ENCODE measurements at places on chromosomes 3 and 15.

DNA sequence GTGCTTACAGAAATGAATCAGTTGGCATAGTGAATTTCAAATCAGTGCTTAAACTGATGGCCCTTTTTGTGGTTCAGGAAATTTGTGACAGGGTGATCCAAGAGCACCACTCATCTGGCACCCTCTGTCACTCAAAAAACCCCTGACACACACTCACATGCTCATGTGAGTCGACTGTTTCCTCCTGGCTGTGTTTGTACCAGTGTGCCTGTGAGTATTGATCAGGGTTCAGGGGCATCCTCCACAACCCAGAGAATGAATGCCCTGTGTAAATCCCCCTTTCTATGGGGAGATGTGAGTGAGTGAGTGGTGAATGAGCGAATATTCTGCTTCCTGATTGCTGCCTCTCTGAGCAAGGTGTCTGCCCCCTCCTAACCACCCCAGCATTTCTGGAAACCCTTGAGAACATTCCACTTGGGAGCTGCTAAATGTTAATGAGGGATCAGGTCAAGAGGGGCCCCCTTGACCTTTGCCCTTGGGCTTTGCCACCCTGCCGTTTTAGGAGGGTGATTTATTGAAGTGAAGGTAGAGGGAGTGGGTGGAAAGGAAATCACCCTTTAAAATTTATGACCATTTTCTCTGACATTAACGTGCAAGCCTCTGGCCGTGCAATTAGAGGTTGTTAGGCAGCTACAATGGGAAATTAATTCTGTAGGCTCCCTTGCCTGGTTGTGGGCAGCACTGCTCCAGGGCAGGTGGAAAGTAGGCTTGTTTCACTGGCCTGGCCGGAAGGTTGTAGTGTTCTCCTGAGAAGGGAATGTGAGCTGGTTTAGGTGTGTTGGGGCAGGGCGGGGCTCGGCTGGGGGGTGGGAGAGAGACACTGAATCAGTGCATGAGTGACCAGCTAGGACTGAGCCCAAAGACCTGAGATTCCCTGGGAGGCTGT is 87.2 kb downstream of the SLCO3A1 start:
- DNase-seq: no peak

- DNase-seq: no peak
Measured at GRCh38 chr15:69154684-69155083, 5.8 kb upstream of the GLCE start.

DNA sequence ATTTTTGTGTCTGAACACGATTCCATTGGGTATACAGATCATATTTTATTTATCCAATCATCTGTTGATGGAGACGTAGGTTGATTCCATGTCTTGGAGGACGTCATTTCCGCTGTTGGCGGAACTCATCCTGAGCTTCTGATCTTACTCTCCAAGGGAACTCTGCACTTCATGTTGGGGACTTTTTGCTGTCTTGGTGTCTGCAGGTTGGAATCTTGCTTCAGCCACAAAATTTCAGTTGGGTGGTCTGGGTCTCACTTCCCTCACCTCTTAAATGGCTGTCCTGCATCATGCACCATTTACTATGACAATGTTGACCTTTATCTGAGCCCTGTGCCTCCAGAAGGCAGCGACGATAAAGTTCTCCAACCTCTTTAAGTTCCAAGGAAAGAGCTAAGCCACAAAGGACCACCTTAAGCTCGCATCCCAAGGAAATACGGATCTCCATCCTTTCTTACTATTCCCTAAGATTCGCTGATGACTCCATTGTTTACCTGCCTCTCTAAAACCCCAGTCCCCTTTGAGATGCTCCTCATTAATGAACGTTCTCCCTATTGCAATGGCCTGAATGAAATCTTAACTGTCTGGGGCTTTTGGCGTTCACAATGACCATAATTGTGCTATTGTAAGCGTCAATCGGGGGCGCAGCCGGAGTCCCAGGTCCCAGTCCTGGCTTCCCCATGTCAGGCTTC is 23.1 kb upstream of the RNU6-1 start:
- DNase-seq: no peak

DNA sequence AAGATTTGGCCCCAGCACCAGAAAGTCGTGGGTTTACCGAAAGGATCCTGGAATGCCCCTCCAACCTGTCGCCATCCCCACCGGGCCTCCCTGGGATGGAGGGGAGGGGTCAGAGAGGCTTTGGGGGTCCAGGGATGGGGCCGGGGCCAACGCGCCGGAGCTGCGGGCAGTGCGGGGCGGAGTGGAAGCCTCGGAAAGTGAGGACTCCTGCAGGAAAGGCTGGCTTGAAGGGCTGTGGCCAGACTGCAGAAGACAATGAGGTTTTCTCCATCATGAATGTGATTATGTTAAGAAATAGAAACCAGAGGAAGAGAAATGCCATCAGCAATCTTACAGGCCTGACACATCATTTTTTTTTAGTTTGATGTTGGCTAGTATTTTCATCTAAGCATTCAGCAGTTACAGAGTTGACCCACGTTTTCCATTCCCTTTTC is 738 bp downstream of the YEATS2 start:
- DNase-seq: no peak

DNA sequence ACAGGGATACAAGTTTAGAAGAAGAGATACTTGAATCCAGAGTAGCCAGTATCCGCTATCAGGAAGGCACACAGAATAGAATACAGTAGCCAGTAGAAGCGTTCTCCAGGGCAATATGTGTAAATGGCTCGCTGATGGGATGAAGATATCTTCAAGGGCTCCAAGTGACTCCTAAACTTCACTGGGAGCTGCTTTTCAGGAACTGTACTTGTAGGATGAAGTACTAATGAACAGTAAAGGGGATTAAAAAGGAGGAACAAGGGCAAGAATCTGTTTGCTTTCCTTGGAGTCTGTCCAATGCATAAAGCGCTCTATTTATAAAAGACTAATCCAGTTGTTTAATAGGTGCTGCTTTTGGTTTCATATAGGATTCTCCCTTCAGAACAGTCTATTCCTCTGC is 78.4 kb downstream of the THRB start:
- DNase-seq: no peak

- DNase-seq: no peak
Measured at GRCh38 chr3:43537225-43537624, 84.6 kb downstream of the ANO10 start.

- no peak for DNase-seq
Measured at GRCh38 chr3:171904829-171905228, 61.7 kb downstream of the TMEM212 start.

GRCh38 chr3:143888846-143889245 is 40.6 kb upstream of the SLC9A9 start:
- no peak for DNase-seq

- DNase-seq: no peak
Measured at GRCh38 chr3:4597208-4597985, 104.2 kb downstream of the ITPR1 start.

DNA sequence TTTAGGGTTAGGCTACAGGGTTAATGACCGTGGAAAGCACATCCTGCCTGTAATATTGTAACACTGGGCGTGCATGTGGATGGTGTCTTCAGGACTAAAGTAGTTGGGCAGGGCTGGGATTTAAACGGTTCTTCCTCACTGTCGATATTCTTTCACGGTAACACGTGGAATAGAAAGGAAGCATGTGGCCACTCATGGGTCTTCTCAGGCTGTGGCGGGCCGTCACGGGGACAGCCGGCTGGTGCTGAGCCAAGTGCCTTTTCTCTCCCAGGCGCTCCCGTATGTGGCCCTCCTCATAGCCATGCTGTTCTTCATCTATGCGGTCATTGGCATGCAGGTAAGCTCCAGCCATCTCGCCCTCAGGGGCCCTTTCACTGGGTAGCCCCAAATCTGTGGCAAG is 73.7 kb downstream of the CHDH start:
- no peak for DNase-seq

- DNase-seq: no peak
Measured at GRCh38 chr3:146313746-146314111, 62.8 kb upstream of the PLSCR4 start.

- DNase-seq: no peak
Measured at GRCh38 chr3:127711021-127711695, 38.4 kb downstream of the ABTB1 start.

- no peak for DNase-seq
Measured at GRCh38 chr3:132289316-132289715, 27.9 kb upstream of the ACP3 start.

DNA sequence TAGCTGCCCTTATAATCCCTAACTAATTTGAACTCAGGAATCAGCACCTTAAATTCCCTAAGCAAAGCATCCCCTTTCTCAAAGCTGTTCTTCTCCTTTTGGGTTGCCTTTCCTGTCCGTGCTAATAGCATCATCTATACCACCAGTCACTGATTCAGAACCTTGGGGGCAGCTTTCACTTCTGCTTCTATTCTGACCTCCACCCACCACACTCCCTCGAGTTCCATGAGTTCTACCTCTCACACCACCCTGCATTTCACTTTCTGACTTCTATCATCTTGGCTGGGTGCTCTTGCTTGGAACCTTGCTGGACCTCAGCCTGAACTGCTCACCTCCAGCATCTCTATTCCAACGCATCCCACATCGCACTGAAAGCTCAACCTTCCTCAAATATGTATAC is 55.4 kb upstream of the KCNMB2 start:
- no peak for DNase-seq

GRCh38 chr3:6779140-6779539 is 81.8 kb upstream of the GRM7 start:
- no peak for DNase-seq

DNA sequence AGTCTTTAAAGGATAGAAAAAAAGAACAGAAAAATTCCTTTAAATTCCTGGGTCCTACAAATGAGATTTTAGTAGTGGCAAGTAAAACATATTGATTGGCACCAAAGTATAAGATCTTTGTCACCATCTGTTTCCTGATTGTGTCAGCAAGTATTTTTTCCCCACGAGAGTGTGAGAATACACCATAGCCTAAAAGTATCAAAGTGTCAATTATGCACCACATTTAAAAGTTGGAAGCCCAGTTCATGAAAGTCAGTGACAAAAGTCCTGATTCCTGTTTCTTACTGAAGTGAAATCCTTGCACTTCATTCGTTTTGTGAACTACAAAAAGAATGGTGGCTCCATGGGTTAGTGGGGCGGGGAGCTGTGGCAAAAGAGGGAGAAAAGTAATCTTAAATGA is 83.8 kb upstream of the DPH6 start:
- no peak for DNase-seq

- no peak for DNase-seq
Measured at GRCh38 chr3:47024932-47025331, 45.5 kb downstream of the NBEAL2 start.

GRCh38 chr3:99066863-99067262 is 165.4 kb upstream of the DCBLD2 start:
- DNase-seq: no peak
